Activated gamma-delta T cell treated with anti-CD3 and anti-CD28 coated beads, Interleukin-2, amount 50 U/mL, for 16 hours (primary cell): ENCODE measurements at places on chromosomes 2 and 18.

DNA sequence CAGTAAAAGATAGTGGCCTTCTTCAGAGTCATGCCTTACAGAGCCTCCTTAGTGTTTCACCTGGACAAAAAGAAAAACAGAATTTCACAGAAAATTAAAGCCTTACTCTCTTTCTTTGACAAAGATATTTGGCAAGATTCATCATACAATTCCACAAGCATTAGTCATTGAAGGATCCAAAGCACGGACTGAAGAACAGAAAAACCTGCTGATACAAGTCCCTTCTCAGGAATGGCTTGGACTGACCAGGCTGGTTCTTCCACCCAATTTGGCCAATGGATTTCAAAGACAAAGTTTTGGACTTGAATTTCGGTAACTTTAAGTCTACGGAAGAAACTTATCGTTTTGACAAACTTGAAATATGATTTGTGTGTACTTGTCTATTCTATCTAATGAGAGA, 39.1 kb upstream of the GALNT3 start:
- no peak for DNase-seq

- DNase-seq, result no peak
Measured at GRCh38 chr2:228140934-228141528, 40.5 kb downstream of the SPHKAP start.

GRCh38 chr2:20159411-20160070, 65.4 kb downstream of the SDC1 start:
- no peak for DNase-seq

- DNase-seq, result no peak
Measured at GRCh38 chr2:46157072-46157965, 139.9 kb upstream of the EPAS1 start.

GRCh38 chr2:214006601-214007000, 404.3 kb upstream of the VWC2L start:
- DNase-seq, result no peak

DNA sequence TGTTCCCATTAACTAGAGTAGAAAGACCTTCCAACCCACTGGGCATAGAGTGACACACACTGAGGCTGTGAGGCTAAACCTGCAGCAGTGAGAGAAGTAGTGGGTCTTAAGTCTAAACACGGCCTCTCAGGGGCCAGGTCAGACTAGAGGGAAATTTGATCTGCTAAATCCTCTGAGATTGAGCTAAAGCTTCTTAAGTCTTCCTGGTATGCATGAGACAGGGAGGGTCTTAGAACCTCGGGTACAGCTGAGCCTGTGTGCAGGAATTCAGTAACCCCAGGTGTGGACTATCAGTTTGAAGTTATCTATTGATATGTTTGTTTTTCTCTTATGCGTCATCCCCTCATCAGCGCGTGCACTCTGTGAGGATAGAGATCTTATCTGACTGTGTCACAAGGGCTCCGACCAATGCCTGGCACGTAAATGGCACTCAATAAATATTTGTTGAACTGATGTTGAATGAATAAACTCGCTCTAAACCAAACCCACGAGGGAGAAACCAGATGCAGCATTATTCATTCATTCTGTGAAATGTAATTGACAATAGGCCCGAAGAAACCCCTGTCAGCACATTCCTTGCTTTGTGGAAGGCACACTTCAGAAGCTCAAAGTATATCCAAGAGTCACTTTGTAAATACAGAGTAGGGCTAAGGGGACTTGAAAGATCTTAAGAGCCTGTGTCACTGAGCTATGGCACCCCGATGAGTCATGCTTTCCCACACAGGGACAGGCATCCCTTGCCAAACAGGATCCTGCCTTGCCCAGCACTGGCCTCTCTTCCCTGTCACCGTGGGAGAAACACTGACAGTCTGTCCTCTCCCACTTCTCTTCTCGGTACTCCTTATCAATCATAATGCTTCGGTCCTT, 21.7 kb upstream of the RAB10 start:
- DNase-seq, result no peak

GRCh38 chr2:43383533-43383932, 157.1 kb upstream of the ZFP36L2 start:
- DNase-seq, result no peak

GRCh38 chr2:55052129-55053061, 2.1 kb upstream of the RTN4 start:
- DNase-seq, result no peak

- peak; percentile 22 for DNase-seq
Measured at GRCh38 chr2:238287737-238288649, at the start of gene PER2. PER2 (minus strand) TSS chr2:238288610; CDS start chr2:238277936, 10,674 bp downstream.

- no peak for DNase-seq
Measured at GRCh38 chr2:210577263-210578071, 21.1 kb downstream of the CPS1 start.
